ENCODE measurements at places on chromosomes 2 and 18.

DNA sequence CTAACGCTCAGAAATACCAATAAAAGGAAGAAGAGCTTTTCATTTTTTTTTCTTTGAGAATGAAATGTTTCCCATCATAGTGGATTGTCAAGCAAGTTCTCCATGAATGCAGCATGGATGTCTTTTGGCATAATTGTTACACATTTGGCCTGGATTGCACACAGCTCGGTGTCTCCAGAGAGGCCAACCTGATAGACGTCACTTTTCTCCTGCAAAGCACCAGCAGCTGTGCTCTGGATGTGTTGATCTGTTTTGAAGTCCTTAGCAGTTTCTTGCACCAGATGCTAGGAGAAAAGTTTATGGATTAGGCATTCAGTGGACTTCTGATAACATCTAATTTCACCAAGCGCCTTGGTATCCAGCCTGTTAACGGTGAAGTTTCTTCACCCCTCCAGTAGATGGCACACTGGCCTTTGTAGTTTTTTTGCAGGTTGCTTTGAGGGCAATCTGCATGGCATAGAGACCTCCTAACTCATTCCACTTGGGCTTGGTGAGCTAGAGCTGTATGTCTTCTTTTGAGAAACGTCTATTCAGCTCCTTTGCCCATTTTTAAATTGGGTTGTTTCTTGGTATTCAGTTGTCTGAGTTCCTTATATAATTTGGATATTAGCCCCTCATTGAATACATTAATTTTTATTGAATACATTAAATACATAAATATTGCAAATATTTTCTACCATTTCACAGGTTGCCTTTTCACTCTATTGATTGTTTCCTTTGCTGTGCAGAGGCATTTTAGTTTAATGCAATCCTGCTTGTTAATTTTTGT, 59.7 kb downstream of the PTH2R start:
- peak; percentile 3 for DNase-seq

- peak; percentile 79 for DNase-seq
Measured at GRCh38 chr2:102436323-102436722, 13.4 kb downstream of the IL18RAP start.

DNA sequence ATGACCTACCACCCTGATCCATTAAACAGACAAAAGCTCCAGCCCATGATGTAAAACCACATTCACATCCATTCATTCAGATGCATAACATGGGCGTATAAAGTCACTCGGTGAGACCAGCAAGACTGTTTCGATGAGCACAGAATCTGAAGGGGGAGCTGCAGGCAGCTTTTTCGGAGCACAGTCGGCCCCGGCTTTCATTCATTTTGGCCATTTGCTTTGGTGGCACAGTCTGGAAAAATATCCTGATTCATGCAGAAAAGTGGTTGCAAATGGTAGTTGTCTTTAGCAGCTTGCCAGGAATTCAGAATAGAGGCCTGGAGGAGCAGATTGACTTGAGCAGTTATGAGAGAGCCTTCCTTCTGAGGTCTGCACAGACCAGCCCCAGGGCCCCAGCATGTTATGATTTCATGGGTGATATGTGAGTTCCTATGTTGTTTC, 11.2 kb downstream of the ARID5A start:
- DNase-seq, result no peak

DNA sequence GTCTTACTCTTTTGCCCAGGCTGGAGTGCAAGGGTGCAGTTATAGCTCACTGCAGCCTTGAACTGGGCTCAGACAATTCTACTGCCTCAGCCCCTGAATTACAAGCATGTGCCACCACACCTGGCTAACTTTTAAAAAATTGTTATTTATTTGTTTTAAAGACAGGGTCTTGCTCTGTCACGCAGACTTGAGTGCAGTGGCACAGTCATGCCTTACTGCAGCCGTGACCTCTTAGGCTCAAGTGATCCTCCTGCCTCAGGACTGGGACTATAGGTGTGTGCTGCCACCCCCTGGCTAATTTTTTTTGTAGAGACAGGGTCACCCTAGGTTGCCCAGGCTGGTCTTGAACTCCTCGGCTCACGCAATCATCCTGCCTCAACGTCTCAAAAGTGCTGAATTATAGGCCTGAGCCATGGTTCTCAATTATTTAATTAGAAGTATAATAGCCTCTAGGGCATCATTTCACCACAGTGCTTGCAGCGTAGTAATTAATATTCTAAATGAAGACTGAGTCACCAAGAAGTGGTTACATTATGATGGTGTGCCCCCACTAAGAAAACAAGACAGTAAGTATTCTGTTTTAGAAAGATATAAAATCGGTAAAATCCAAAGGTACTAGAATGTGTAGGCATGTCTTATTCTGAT, 69.6 kb downstream of the EML4 start:
- peak; percentile 13 for DNase-seq

DNA sequence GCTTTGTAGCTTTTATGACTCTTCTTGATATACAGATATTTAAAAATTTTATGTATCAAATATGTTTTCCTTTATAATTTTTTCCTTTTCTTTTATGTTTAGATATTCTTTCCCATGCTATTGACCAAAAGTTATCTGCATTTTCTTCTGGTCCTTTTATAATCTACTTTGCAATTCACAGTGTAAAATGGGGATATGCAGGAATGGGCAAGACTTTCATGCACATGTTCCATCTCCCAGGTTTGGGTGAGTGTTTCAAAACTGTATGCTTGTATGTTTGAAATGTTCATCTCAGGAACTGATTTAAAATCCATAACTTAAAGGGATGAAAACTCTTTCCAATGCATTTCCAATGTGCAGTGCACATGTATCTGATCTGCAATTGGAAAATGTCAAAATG, 199.9 kb downstream of the MEIS1 start:
- no peak for DNase-seq

GRCh38 chr18:29259838-29260237, 1082.9 kb upstream of the CDH2 start:
- no peak for DNase-seq

- peak; percentile 72 for DNase-seq
Measured at GRCh38 chr18:332007-332406, 64.2 kb upstream of the THOC1 start.

DNA sequence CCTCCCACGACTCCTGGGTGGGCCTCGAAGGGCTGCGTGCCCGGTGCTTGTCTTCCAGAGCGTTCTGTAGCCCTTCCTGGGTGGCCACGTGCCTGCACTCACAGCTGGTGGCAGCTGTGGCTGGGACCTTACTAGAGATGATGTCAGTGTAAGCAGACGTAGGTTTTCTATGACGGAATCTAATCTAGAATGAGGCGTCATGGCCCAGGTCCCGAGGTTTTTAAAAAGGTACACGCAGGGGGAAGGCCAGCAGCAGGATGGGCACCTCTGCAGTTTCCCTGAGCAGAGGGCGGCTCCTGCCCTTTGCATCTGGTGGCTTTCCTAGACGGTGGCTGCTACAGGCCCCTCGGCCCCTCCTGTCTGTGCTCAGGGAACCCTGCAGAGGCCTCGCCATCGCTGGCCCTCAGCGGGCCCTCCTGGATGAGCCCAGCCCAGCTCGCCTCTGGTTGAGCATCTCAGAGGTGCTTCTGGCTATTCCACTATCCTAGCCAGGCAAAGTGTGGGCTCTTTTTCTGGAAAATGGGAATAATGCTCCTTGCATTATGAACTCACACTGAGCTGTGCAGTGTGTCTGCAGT, 49.6 kb upstream of the PXDN start:
- no peak for DNase-seq

DNA sequence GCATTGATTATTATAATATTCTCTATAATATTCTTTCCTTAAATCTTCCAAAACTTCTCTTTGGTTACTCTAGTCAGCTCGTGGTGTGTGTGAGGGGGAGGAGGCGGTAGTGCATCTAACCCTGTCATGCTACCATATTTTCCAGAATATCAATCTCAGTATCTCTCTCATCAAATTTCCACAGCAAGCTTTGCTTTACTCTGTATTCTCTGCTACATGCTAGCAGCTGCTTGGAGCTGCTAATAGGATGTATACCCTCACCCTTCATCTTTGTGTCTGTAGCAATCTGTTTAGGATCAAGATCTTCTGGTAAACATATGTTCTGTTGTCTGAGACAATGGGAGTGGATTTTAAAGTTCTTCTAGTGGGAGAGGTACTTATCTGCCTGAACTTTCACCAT, 303.8 kb upstream of the KLHL14 start:
- DNase-seq, result no peak

DNA sequence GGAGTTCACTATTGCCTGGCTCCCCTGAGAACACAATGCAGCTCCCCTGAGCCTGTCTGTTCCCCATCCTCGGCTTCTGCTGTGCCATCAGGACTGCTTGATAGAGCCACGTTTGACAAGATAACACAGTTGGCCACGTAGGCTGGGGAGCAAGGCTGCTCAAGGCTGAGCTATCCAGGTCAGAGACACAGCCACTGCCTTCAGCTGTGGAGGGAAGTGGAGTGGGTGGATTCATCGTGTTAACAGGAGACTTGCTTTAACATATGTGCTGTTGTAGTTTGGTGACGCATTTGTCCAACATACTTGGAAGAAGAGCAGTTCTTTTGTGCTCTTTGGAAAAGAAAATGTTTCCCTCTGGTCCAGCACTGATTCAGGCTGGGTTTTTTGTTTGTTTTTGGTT, 68.8 kb downstream of the WDSUB1 start:
- DNase-seq, result no peak

DNA sequence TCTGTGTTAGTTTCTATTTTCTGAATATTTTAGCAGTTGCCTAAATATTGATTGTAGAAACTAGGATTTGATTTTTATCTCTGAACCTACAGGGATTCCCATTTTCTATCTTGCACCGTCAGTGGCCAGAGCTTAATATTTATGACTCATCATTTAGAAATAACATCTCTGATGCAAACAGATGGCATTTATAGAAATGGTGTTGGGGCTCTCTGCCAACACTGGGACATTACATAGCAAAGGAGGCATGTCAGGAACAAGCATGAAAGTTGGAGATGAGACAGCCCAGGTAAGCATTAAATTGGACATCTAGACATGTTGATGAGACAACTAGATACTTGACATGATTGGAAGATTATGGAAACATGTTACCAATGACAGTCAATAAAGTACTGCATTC, 165.3 kb upstream of the SYT4 start:
- no peak for DNase-seq
